Tibial nerve (tissue), 4 donors: ENCODE measurements at places on chromosomes 1 and 21.

DNA sequence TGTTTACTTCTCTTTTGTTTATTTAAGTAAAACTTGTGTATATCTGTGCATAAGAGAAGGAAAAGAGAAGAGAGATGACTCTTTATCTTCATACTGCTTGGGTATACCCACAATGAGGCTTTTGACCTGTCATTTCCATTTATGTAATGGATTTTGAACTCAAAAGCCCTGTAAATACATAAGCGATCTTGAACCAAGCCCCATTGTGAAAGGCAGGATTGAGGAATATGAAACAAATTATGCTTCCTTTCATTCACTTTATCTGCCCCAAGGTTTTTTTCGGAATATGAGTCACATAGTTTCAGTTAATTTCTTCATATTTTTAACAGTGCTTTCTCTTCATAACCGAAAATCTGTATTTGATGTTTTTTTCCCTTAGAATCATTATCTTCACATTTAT, 21.4 kb downstream of the CNST start:
- DNase-seq: no peak

GRCh38 chr1:231241750-231242149, 738 bp downstream of the GNPAT start:
- peak; percentile 7 for DNase-seq

GRCh38 chr1:13674377-13674776, 25.6 kb upstream of the PRDM2 start:
- no peak for DNase-seq

DNA sequence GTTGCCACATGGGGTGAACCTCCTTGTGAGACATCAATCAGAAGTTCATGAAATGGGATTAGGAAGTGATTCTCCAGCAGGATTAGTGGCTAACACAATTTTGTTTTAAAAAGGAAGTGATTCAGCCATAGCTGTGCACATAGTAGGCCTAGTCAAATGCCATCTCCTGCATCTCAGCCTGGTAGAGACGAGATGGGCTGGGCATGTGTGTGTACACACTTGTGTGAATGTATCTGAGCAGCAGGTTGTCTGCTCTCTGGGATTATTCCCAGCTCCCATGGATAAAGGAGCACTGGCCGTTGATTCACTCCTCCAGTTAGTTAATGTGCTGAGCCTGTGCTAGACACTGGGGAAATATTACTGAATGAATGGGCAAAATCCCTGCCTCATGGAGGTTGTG, 2.0 kb downstream of the FOXE3 start:
- no peak for DNase-seq

DNA sequence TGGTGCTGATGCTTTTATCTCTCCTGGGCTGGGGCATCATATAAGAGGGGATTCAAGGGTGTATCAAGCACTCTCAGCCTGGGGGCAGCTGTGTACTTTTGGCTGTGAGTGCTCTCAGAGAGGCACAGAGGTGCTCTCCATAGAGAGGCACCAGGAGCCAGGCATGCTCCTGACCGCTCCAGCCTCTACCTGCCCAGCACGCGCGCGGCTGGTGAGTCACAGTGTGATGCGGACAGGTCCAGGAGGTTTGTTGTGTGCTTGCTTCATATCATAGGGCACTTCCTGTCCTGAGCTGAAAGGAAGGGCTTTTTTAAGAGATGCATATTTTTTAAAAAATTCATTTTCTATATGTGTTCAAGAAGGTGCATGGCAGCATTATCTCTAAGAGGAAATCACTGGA, 93.6 kb upstream of the BCAR3 start:
- no peak for DNase-seq

DNA sequence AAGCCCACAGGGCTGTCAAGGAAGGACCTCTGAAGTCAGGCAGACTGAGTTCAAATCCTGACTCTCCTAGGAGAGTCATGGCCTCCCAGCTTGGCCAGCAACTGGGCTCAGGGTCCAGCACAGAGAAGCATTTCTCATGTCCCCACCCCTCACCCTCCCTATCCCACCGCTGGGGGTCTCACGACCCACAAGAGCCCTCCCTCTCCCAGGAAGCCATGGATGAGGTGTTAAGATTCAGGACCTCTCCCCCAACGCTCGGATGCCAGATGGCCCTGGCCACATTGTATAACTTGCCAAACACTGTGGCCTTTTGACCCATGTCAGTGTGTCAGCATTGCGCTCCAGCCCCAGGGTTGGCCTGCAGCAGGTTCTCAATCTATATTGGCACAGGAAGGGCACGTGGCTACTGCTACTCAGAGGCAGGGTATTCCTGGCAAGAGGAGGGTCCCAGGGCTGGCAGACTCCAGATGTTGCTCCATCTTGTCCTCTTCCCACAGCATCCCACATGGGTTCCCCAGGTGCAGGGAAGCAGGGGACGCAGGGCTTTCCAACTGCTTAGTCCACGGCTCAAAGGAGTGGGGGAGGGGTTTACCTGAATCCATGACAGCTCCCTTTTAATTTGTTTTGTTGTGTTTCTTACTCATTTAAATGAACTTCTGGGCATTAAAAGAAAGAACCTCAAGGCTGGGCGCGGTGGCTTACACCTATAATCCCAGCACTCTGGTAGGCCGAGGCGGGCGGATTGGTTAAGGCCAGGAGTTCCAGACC, 10.5 kb downstream of the SLC2A1 start:
- DNase-seq: no peak

DNA sequence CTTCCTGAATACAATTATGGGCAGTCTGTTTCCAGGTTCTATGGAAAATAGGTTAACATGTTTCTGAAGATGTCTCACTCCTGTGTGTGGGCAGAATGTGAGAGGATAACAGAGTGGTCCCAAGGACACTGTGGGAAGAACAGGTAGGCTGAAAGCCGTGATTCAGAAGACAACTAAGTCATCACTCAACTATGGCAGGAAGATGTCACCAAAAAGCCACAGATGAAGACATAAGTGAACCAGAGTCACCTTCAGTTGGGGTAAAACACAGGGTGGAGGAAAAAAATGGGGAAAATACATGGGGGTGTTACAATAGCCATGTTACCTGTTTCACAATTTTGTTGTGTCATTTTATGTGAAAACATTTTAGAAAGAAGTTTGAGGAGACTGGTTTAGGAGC, 75.1 kb downstream of the UCHL5 start:
- DNase-seq: no peak

DNA sequence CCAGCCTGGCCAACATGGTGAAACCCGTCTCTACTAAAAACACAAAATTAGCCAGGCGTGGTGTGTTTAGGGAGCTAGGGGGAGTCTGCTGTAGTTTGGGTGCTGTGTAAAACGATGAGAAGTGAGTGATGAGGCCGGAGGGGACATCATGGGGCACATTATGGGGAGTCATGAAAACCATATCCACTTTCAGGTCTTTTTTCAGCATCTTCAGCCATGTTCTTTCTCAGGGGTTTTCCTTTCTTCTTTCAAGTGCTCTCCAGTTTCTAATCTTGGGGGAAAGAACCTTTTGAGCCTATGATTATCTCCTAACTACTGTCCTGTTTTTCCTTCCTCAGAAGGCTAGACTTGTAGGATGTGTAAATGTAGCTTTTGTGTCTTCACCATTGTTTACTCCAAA, 14.4 kb downstream of the KDM4A start:
- no peak for DNase-seq

DNA sequence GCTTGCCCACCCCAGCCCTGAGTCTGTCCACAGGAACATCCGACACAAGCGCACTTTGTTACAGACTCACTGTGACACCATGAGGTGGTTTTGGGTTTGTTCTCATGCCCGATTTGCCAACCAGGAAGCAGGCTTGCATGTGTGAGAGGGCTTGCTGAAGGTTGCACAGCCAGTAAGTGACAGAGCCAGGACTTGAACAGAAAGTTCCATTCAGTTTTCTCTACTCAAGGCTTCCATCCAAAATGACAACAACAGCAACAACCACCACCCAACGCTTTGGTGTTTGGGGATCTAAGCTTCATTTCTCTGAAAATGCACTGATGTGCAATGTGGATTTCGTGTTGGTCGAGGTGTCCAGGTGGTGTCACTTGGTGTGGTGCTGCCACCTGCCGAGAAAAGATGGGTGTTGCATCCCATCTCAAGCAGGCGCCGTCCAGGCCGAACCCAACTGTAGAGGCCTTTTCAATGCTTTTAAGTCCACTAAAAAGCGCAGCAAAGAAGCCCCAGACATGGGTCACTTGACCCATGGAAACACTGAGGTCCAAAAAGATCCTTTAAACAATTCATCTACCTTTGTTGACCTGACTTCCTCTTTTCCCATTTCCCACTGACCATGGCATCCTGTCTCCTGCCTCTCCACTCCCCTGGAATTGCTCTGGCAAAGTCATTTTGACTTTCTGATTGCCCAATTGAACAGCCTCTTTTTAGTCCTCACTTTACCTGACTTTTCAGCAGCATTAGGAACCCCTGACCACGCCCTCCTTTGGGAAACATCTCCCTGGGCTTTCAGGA, 12.2 kb downstream of the CITED4 start:
- peak; percentile 72 for DNase-seq

DNA sequence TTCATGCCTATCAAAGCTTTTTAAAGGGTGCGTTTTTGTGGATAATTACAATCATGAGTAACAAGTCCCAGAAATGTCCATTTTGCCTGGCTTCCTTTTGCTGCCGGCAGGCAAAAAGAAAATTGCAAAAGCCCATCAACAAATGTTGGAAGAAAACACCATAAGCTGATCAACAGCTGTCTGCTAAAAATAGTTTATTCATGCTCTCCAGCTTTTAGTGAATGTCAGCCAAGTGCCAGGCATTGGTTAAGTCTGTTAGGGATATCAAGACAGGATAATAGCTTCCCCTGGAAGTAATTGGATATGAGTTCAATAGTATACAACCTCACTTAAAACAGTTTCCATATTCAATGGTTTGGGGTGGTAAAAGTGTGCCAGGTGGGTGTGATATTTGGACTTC, 13.6 kb upstream of the AGMAT start:
- DNase-seq: no peak

DNA sequence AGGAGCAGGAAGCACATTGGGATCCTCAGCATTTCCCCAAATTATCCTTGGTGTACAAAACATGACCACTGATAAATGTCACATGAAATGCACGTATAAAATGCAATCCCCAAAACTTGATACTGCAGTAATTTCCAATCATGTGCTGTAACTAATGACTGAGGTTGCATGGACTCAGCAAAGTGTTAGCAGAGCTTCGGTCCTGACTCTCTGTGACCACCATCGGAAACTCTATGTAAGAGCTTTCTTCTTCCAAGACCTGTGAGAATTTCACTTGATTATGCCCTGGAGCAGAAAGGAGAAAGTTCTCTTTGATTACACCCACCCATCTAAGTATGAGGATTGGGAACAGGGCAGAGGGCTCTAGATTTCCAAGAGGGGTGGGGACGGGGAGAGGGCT, 908 bp downstream of the CD53 start:
- DNase-seq: no peak

GRCh38 chr1:241637604-241638003, 2.6 kb downstream of the CHML start:
- DNase-seq: no peak

DNA sequence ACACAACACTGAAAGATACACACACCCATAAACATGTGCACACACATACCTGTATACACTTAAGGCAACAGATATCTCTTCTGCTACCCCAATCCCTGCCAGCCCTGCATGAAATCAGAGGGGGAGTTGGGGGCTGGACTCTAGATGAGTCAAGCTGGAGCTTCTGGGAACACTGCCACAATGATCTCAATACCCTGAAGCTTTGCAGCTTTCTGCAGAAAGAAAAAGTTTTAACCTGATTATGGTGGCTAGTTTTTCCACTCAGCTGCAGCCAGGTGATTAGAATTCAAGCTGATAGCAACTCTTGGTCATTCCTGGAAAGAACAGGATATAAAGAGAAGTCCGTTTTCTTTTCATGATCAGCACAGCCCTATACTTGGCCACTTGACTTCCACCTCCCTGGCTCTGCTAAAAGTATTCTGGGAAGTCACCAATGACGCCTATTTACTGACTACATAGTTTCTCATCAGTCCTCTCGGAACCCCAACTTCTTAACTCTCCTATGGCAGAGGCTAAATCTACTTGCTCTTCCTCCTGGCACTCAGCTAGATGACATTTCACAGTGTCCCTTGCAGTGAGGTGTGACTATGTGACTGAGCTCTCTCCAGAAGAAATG, 20.7 kb upstream of the DNASE2B start:
- DNase-seq: no peak

DNA sequence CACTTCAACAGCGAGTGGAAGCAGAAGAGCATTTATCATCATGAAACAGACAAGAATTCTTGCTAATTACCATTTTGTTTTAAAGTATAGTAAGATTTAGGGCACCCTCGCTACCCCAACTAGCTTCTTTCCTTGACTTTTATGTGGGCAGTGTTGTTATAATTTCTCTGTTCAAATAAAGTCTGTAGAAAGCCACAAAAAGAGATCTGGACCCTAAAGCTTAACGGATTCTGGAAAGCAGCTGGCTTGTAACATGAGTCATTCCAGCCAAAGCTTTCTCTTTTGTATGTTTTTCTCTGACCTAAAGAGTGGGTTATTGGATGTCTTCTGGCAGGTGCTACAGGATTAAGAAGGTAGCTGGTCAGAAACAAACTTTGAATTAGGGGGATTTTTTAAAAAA, 37.4 kb downstream of the RUNX1 start:
- no peak for DNase-seq

- DNase-seq: no peak
These were observed 77.6 kb upstream of the COA6 start for GRCh38 chr1:234295626-234296025.

- peak; percentile 37 for DNase-seq
These were observed 686 bp downstream of the ARF1 start for GRCh38 chr1:228082918-228083870.

- no peak for DNase-seq
These were observed 10.7 kb downstream of the MACF1 start for GRCh38 chr1:39214998-39215873.

DNA sequence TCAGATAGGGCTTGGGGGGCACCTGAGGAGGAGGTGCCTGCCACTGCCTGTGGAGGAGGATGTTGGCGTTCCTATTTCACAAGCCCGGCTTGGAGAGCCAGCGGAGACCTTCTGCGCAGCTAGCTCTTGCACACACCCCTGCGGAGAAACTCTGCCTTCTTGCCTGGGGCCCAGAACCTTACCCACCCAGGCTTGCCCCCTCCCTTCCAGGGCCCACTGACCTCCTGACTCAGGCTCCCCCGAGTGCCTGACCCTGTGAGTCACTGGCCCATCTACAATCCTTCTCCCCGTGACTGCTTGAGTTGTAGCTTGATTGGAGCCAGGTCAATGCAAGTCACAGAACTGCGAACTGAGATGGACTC, 3.4 kb downstream of the HES2 start:
- DNase-seq: no peak

DNA sequence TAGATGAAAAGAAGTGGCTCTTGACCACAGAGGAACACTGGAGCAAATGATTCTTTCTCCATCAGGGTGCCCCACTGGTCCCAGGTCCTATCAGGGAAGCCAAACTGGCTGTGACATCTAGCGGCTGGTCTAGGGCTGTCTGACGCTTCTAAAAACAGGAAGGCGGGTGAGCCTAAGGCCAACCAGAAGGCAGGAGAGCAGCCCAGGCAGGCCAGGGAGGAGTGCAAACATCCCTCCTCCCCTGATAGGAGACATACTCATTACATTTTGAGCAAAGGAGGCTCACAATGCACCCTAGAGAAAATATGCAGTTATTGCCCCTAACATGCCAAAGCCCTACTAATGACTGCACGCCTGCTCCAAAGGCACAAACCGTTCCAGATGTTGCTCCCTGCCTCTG, 10.4 kb upstream of the FOXE3 start:
- DNase-seq: peak; percentile 19
